Stimulated activated CD4-positive, alpha-beta T cell treated with anti-CD3 and anti-CD28 coated beads, Interleukin-2, amount 100 ng/mL, for 24 hours (primary cell): ENCODE measurements at places on chromosomes 5 and 9.
A peak's percentile ranks its signal among the peaks of the same experiment; 100 is the strongest.

DNA sequence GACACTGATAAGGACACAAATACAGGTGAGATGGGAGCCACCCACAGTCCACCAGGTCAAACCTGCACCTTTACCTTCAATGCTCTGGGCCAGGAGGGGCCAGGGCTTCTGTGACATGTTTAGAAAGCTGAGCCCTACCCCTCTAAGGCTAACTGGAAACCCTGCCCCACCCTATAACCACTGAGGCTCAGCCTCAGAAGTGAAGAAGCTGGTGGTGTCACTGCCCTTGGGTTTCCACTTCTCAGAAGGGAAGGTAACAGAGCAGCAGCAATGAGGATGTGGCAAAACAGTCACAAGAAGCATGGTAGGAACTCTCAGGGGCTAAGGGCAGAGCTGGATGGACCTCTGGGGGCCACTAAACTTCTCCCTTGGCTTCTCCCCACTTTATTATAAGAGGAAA lies 6.0 kb downstream of the PDGFRB start:
- DNase-seq, result no peak

GRCh38 chr5:18972177-18972576 lies 1015.8 kb downstream of the CDH18 start:
- DNase-seq, result no peak

GRCh38 chr5:99004960-99005359 lies 76.2 kb upstream of the CHD1 start:
- DNase-seq, result no peak

DNA sequence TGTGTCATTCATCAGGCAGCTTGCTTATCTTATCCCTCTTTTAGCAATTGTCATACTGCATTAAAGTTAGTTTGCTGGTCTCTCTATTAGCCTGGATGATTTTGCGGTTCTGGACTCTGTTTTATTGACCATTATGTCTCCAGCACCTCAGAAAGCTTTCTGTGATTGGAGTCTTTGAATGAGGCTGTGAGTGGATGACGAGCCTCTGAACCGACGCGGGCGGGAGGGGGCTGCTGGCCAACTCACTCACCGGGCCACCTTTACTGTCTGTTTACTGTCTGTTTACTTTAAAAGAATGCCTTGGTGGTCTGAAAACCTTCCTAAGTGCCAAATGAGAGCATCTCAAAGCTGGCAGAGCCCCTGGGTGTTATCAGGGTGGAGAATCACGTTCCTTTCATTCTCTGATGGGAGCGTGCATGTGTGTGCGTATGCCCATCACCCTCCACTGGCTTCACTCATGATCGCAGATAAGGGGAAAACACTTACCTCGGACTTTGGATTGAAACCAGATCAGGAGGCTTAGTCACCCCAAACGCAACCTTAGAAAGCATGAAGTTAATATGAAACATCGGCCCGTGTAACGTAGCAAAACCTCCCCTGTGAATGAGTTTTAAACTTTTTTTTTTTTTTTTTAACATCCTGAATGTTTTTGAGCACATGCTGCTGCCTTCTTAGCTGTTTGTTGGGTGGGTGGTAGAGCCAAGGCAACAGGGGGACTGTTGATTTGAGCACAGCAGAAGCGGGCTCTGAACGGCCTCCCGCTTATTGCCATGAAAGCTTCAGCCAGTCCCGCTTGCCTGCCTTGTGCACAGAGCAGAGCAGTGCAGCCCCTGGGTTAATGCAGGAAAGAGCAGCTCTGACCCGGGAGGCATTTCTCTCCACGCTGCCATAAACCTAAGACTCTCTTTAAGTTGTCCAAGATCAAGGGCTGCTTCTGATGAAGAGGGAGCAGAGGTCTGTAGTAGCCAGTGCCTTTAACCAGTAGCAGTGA lies 173.6 kb downstream of the GADD45G start:
- no peak for DNase-seq

- DNase-seq, result no peak
Measured at GRCh38 chr5:160023908-160024630, 15.1 kb downstream of the TTC1 start.

DNA sequence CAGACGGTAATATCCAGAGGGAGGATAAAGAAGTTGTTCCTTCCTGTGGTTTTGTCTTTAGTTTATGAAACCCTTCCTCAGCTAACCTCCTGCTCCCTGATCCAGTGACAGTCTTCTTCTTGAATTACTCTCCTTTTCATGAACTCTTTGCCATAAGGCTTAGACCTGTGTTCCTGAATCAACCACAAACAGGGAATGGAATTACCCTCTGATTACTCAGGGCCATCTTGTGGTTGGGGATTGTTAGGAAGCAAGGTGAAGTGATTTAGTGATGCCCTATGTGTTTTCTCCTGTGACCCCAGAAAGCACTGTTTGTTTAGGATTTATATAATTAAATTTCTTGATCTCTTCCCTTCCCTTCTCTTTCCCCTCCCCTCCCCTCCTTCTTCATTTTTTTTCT lies 409.1 kb downstream of the TAF11L14 start:
- no peak for DNase-seq

GRCh38 chr5:112418659-112419163 lies 366 bp downstream of the EPB41L4A start:
- peak; percentile 2 for DNase-seq

GRCh38 chr9:133677126-133678010 lies 41.2 kb downstream of the DBH start:
- DNase-seq, result peak; percentile 31

- DNase-seq, result no peak
Measured at GRCh38 chr9:97427885-97428284, 16.0 kb downstream of the TDRD7 start.

- DNase-seq, result no peak
Measured at GRCh38 chr5:72895758-72896157, 60.1 kb upstream of the FCHO2 start.

DNA sequence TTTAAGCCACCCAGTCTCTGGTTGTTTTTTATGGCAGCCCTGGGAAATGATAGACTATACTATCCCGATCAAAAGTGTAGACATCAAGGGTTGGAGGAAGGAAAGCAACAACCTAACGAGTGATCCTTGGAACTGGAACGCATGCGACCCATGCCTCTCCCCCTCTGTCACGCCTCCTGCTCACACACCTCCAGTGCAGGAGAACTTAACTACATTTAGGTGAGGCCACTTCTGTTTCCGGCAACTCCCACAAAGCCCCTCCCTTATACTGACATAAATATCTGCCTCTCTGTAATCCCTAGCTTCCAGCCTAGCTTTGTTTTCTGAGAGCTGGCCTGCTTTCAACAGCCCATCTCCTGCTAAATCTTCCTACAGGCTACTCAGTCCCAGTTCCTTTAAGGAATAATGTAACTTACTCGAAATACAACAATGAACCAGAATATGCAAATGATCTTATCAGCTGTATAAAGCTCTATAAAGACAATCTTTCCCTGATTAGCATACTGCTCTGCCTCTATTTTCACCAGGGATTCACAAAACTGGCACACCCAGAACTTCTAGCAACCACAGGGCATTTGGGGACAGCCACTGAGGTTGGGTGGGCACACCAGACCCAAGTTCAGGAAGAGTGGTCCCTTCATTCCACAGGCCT lies 73.9 kb downstream of the GABBR2 start:
- DNase-seq, result no peak

DNA sequence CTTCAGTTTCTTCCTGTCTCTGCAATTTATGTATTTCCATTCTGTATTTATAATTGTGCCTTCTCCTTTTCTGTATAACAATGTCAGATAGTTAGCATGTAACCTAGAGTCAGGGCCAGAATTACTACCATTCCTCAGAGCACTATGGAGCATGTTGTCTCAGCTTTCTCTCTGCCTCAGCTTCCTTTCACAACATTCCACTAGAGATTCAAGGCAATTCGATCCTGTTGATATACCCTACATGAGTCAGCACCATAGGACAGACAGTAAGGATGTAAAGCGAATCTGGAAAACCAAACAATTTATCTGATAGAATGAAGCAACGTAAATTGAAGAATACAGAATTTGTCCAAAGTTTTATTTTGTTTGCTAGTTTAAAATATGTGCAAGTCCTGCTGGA lies 728.3 kb upstream of the SEMA6A start:
- DNase-seq, result no peak

DNA sequence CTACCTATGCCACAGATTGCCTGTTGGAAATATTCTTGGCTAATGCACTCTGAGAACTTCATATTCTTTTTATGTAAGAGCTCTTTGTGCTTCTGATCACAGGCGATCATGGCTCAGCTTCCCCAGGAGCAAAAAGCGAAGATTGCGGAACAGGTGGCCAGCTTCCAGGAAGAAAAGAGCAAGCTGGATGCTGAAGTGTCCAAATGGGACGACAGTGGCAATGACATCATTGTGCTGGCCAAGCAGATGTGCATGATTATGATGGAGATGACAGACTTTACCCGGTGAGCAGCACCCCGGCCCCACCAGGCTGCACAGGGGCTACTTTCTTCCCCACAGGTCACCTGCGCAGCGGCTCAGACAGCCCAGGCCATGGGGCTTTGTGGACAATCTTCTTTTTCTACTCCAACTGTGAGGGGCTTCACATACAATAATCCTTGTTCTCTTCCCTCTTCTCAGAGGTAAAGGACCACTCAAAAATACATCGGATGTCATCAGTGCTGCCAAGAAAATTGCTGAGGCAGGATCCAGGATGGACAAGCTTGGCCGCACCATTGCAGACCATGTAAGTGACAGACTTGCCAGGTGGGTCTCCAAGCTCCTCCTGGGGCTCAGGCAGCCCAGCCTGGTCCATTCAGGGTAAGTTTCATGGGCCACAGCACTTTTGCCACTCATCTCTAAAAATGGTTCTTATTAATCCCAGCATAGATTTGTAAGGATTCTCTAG lies 55.4 kb upstream of the LRRTM2 start:
- DNase-seq, result no peak

DNA sequence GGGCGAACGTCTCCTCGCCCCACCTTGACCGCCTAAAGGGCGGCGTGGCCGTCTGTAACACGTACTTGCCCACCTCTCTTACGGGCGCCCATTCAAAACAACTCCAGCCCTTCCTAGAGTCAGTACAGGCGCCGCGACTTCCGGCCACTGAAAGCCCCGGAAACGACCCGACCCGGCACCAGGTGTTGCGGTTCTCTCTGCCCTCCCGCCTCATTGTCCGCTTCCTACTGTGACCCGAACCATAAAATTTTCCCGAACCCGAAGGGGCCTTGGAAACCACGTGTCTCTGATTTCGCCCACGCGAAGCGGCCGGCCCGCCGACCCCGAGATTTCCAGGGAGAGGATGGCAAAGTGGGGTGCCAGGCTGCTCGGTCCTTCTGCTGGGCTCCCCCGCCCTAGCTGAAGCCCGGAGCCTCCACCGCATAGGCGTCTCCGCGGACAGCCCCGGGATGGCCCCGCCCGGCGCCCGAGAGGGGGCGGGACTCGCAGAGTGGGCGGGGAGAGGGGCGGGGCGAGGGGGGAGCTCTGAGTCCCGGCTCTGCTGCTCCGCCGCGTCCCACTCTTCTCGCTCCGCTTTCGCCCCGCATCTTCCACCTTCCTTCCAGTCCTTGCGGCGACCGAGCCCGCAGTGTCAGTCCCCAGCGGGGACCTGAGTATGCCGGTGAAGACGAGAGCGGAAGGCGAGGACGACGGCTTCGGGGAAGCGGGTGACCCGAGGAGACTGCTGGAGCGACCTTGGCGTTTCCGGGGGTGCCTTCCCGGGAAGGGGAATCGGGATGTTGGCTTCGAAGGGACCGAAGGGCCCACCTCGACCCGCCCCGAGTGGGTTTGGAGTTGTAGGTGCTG lies 684 bp upstream of the PTGES2 start:
- DNase-seq, result peak; percentile 83

DNA sequence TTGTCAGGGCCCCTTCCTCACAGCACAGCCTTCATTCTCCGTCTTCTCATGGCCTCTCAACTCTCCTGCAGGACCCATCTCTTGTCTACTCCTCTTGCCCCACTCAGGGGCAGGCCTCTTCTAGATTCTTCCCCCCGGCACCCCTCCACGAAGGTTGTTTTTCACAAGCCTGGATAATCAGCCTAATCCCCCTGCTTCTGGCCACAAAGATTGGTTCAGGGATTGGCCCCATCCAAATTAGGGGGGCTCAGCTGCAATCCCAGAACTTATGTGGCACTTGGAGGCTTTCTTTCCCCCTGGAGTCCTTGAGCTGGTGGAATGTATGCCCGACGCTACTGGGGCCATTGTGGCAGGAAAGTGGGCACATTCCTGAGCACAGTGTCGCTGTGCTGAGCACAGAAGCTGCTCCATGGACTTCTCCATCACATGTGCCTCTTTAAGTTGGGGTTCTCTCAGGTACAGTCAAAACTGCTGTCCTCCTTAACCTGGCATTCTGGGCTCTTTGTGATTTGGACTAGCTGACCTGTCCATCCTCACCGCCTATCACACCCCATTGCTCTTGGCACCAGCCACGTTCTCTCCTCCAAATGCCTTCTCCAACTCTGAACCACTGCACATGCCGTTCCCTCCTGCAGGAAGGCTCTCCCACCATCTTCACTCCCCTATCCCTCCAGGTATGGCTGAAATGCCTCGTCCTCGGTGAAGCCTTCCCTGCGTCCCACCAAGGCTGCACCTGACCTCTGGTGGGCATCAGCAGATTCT lies 66.8 kb upstream of the RNF130 start:
- DNase-seq, result no peak

GRCh38 chr9:8715788-8716187 lies 916.2 kb upstream of the DMAC1 start:
- DNase-seq, result no peak

DNA sequence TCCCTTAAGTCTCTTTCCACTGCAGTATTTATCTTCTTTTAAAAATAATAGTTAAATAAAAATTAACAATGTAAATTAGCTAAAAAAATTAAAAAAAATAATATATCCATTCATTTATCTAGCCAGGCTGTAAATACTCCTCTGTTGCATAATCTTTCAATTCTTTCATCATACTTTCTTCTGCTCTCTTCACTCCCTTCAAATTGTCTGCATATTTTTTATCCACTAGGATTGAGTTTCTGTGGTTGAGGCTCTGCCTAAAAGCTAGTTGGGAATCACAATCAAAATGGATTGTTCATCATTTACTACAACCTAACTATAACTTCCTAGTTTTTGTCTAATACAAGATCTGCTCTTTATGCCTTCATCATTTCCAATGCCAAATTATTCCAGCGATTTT lies 182.2 kb downstream of the PDE4D start:
- DNase-seq, result no peak

GRCh38 chr5:97400537-97400936 lies 217.5 kb upstream of the RIOK2 start:
- no peak for DNase-seq

DNA sequence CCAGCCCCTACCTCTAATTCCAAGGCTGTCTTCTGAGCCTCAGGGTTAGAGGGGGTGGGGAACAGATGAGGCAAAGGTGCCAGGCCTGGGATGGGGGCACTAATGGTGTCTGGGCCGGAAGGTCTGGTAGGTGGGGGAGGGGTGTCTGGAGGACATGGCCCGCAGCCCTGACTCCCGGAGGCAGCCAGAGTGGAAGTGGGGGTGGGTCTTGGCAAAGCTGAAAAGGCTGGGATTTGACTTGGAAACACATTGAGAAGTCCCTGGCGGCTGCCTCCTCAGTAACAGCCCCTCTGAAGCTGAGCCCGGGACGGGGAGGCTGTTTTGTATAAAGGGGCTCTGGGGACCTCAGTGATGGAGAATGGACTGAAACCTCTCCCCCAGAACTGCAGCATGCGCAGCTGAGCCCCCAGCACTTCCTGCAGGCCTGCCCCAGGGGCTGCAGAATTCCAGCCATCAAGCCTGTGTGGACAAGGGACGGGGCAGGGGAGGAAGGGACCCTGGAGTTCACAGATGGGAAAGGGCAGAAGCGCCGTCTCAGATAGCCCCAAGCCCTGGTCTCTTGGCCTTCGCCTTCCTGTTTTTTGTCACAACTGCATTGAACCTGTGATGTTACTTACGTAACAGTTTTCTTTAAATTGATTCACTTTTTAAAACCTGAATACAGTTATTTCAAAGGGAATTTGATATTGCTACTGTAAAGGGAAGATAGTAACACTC lies 49.3 kb upstream of the SYNPO start:
- DNase-seq, result no peak
